Stimulated activated CD4-positive, alpha-beta T cell treated with anti-CD3 and anti-CD28 coated beads, Interleukin-4, amount 100 ng/mL, for 4 hours (primary cell): ENCODE measurements at places on chromosomes 7 and 10.
A peak's percentile ranks its signal among the peaks of the same experiment; 100 is the strongest.

- no peak for DNase-seq
Measured at GRCh38 chr10:7365027-7365745, 45.6 kb downstream of the SFMBT2 start.

GRCh38 chr10:68074031-68074774 is 880 bp downstream of the HERC4 start:
- no peak for DNase-seq

DNA sequence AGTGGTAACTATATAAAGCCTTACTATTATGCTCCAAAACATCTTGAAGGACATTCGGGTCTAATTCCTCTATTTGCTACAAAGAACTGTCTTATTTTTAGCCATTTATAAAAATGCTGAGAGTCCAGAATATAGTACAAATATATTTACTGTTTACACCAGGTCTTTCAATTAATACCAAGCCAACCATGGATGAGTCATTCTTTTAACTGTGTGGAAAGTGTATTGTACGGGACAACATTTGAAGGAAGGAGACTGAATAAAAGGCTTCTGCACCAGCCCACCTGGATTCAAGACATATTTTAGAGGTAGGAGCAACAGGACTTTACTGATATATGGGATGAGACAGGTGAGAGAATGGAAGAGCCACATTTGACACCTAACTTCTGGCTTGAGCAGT is 35.4 kb downstream of the MASTL start:
- DNase-seq = no peak

- DNase-seq = no peak
Measured at GRCh38 chr7:2255145-2256139, 13.4 kb downstream of the NUDT1 start.

GRCh38 chr10:102645388-102645740 is 1.1 kb downstream of the TRIM8 start:
- DNase-seq = no peak

- no peak for DNase-seq
Measured at GRCh38 chr10:124935946-124936345, 6.0 kb upstream of the ZRANB1 start.

- DNase-seq = peak; percentile 70
Measured at GRCh38 chr10:12181065-12181775, 14.5 kb downstream of the NUDT5 start.

GRCh38 chr10:86801995-86802394 is 45.6 kb downstream of the BMPR1A start:
- DNase-seq = no peak

GRCh38 chr7:19754521-19755116 is 18.8 kb downstream of the TMEM196 start:
- no peak for DNase-seq

GRCh38 chr7:135160098-135160857 is 10.2 kb downstream of the CYREN start:
- no peak for DNase-seq

DNA sequence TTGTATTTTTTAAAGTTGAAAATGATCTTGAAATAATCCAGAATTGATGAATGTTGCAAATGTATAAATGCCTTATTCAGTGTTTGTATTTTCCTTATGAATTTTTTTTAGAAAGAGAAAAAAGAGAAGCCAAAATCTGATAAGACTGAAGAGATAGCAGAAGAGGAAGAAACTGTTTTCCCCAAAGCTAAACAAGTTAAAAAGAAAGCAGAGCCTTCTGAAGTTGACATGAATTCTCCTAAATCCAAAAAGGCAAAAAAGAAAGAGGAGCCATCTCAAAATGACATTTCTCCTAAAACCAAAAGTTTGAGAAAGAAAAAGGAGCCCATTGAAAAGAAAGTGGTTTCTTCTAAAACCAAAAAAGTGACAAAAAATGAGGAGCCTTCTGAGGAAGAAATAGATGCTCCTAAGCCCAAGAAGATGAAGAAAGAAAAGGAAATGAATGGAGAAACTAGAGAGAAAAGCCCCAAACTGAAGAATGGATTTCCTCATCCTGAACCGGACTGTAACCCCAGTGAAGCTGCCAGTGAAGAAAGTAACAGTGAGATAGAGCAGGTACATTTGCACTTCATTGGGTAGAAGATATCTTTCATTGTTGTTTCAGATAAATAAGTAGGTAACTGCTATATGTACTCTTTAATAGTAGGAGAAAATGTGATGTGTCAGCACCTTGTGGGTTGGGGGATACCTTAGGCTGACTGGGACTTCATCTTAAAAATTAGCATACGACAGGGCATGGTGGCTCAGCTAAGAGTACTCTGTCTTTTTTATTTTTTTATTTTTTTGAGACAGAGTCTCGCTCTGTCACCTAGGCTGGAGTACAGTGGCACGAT is 3.9 kb downstream of the DDX21 start:
- no peak for DNase-seq
